Kasumi-1 (cell line): ENCODE measurements at places on chromosomes 12 and 14.

GRCh38 chr12:15662303-15662980 is 126.7 kb downstream of the EPS8 start:
- DNase-seq, result no peak

- DNase-seq, result no peak
Observed at GRCh38 chr12:12918781-12919389, 27.5 kb downstream of the GPRC5A start.

DNA sequence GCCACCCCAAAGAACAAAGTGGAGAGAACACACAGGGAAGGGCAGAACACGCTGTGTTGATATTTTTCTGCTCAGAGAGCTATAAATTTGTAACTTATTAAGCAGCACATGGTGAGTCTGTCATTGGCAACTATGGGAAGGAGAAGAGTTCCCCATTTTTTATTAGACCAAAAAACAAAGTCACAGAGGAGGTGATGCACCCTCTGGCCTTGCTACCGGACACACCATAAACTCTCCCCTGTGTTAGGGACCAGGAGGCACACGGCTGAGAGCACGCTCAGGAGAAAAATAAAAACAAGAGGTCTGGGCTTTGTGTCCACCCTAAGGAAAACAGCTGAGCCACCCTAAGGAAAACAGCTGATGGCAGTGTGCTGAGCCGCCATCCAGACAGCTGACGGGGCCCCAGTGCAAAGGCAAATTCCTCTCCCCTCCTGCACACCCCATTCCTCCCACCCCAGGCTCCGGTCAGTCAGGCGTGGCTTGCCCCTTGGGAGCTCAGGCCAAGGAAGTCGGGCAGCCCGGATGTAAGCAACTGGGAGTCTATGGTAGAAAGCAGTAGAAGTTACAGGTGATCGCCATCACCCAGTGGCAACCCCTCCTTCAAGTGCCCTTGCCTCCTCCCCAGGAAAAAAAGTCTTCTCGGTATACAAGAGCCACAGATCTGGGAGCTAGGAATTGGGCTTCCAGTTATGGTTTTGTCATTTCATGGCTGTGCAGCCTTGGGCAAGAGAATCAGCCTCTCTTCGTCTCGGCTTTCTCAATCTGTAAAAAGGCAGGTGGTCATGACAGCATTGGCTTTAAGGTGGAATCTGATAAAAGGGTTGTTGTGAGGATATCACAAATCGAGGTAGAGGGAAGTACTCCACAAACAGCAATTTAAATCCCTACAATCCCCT is 2.4 kb downstream of the PXN start:
- DNase-seq, result no peak

DNA sequence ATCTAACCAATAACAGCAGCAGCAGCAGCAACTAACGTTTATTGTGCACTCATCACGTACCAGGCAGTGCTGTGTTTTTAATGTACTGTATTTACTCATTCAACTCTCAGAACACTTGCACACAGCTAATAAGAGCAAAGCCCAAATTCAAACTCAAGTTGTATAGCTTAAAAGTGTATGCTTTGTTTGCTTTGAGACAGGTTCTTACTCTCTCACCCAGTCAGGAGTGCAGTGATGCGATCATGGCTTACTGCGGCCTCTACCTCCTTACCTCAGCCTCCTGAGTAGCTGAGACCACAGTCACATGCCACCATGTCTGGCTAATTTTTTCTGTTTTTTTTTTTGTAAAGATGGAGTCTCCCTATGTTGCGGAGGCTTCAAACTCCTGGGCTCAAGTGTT is 105.4 kb downstream of the PAPLN start:
- no peak for DNase-seq

DNA sequence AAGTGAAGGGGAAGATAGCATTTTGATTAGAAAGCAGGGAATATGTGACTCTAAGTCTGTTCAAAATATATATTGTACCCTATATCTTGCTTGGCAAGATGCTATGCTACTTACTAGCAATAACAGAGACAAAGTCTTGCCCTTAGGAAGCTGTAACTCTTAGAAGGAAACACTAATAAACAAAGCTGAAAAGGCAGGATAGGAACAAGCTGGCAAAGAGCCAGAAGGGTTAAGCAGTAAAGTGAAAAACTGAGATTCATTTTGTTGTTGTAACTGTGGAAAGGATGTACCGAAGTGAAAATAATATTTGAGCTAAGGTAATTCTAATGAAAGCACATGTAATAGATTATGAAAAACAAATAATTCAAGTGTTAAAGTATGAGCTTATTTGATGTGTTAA is 527.1 kb upstream of the FLRT2 start:
- DNase-seq, result no peak

DNA sequence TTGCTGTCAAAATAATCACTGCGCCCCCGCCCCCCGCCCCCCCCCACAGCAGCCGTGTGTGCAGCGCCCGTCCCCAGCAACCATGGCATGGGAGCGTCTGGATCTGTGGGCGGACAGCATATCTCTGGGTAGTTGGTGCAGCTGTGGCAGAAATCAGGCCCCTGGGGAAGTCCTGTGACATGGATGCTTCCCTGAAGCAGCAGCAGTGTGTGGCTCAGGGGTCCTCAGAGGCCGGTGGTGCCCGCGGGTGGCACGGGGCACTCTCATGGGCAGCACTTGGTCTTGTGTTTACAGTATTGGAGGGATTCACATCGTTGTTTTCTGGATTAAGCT is 19.2 kb downstream of the XRCC3 start:
- DNase-seq, result no peak

GRCh38 chr12:6547987-6548386 is 7.9 kb downstream of the IFFO1 start:
- no peak for DNase-seq

DNA sequence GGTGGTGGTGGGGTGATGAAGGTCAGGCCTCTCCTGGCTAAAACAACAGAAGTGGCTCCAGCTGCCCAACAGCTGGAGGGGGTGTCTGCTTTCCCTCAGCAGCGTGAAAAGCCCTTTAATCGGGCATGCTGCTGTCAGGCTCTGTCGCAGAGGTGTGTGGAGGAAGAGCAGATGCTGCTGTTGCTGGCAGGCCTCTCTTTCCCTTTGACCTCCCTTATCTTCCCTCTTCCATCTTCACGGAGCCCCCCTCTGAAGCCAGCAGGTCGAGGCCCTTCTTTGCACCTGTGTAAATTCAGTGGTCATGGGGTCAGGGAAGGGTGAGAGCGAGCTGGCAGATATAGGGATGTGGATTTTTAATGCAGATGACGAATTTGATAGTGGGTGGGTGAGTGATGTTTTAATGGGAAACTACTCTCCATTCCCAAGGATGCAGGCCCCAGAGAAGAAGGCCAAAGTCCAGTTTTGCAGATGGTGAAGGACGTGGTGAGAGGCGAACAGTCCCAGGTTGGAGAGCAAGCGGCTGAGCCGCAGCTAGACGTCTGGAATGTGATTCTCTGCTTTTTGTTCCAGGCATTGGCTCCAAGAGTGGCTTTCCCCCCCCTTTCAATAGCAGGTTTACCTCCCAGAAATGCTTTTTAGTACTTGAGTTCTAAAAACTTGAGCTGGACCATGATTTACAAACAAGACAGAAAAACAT is 64.0 kb downstream of the SMOC1 start:
- no peak for DNase-seq

DNA sequence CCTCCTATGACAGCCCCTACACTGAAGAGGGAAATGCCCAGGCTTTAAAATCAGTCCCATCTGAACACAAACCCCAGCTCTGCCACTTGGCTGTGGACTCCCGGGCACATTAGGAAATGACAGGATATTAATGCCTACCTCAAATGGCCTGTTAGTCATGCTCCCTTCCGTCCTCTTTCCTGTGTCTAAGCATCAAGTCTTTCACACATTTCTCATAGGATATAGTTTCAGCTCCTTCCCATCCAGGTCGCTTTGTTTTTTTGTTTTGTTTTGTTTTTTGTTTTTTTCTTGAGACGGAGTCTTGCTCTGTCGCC is 16.1 kb downstream of the PLEK2 start:
- DNase-seq, result no peak

- DNase-seq, result no peak
Observed at GRCh38 chr12:114504311-114504710, 98.4 kb upstream of the TBX5 start.

GRCh38 chr14:71583194-71583593 is 349.0 kb upstream of the RGS6 start:
- DNase-seq, result peak; percentile 10

- DNase-seq, result no peak
Observed at GRCh38 chr12:26805401-26805971, 27.5 kb downstream of the ITPR2 start.

DNA sequence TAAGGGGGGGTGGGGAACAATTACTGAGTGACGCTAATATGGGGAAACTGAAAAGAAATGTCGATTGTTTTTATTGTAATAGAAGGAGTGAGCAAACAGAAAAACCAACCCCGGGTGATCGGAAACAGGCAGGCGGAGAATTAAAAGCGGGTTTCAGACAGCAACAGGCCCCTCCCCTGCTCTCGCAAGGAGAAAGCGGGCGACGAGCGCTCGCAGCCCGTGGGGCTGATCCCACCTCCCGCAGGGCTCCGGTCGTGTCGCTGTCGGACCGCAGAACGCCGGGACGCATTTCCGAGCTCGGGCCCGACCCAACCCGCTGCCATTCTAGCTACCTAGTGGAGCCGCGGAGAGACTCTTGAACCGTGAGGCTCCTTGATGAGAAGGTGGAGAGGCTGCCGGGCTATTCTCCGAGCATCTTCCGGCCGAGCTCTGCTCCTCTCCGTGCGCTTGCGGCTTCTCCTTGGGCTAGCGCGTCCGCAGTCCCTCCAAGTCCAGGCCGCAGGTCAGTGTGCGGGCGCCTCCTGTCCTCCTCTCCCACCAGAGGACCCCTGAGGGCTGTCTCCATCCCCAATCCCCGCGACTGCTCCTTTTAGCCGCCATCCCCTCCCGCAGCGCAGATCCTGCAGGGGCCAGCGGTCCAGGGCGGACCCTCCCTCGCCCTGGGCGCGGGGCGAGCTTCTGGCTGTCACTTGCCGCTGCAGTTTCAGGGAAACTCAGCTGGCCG is 4.1 kb upstream of the PAX9 start:
- DNase-seq, result no peak

DNA sequence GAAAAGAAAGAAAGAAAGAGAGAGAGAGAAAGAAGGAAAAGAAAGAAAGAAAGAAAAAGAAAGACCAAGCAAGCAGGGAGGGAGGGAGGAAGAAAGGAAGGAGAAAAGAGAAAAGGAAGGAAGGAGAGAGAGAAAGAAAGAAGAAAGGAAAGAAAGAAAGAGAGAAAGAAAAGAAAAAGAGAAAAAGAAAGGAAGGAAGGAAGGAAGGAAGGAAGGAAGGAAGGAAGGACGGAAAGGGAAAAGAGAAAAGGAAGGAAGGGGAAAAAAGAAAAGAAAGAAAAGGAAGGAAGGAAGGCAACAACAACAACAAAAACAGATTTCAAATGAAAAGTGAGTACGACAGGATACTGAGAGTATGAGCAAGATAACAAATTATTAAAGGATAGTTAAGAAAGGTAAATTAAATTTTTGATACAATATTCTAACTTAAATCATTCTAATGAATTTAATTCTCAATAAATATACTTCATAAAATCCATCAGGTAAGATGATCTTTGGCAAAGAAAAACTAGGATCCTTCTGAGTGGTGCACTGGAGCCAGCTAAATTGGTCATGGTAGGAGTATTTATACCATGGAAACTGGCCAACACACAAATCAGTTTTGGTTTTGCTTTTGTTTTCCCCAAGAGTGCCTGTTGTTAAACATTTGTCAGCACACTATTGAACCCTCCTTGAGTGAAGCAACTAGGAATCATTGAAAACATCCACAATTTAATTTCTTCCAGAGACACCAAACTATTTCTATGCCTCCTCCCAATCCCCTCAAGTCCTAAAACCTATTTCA is 56.1 kb upstream of the DYRK2 start:
- no peak for DNase-seq

DNA sequence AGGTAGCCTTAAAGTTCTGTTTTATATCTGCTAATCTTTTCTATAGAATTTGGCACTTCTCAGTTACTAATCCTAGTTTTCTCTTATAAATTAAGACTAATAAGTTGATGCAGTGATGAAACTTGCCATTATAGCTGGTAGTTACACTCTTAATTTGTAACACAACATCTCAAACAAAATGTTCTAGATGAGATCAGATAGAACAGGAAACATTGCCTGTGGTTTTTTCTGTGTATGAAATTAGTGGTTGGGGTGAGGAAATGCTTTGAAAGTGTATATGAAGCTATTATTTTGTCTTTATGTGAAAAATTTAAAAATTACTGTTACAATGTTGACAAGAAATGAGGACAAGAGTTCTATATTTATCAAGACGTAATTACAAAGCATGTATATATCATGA is 91.9 kb downstream of the PCNX1 start:
- DNase-seq, result no peak

- peak; percentile 48 for DNase-seq
Observed at GRCh38 chr12:57110104-57111030, 795 bp downstream of the STAT6 start.

DNA sequence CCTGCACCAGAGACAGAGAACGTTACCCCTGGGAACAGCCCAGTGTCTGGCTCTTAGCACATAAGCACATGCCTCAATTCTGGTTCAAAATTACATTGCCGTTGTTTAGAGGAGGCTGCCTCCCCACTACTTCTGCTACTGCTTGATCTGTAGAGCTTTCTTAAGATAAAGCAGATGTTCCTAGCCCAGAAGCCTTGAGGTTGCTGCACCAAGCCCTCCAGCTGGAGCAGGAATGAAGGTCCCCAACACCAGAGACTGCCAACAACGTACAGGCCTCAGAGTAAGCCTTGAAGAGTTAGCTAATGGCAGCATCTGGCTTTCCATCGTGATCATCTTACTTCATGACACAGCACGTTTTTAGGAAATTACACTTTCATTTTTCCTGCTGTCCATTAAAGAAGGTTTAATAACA is 34.7 kb upstream of the AMIGO2 start:
- no peak for DNase-seq

- peak; percentile 85 for DNase-seq
Observed at GRCh38 chr14:75542588-75543091, 20.4 kb downstream of the BATF start.
